ENCODE measurements at places on chromosomes 3 and 15.

DNA sequence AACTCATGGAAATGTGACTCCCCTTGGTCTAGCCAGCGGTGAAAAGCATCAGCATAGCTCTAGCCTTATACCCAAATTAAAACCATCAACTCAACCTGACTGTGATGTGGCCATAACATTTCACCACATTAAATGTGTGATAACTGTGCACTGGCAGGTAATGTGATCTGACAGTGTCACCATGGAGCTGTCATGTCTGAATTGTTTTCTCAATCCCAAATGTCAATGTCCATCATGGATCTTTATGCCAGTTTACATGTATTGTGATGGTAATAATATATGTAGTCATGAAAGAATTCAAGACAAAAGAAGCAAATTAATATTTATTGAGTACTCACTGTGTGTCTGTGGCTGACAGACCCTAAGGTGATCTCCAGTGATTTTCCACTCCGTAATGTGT, 213.4 kb upstream of the EOMES start:
- no peak for DNase-seq

- DNase-seq: no peak
Measured at GRCh38 chr3:179166561-179167201, 18.5 kb downstream of the PIK3CA start.

DNA sequence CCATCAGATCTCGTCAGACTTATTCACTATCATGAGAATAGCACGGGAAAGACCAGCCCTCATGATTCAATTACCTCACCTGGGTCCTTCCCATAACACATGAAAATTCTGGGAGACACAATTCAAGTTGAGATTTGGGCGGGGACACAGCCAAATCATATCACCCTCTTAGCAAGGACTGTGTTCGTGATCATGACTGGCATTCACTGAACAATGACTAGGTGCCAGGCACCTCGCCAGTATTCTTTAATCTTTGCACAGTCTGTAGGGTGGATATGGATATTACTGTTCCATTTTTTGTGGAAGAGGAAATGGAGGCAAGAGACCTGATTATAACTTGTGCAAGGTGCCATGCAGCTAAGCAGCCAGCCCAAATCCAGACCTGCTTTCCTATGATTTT, 77.5 kb downstream of the IGF1R start:
- DNase-seq: no peak

GRCh38 chr15:70580286-70580685, 183.1 kb downstream of the UACA start:
- DNase-seq: no peak

DNA sequence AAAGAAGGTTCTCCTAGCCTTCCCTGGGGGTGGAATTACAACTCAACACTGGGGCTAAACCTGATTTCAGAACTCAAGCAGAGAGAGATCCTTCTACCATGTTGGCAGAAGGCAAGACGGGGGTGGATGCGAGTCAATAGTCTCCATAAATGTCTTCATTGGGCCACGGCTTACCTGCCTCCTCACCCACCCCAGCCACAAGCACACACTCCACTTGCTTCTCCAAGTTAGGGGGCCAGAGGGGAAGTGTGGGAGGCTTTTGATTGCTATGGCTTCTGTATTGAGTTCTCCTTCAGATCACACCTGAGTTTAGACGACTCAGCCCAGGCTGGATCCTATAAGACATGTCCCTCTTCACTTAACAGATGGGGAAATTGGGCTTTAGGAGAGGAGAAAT, 178.9 kb downstream of the UACA start:
- no peak for DNase-seq

- DNase-seq: no peak
Measured at GRCh38 chr15:57533448-57533799, 58.3 kb upstream of the MYZAP start.

DNA sequence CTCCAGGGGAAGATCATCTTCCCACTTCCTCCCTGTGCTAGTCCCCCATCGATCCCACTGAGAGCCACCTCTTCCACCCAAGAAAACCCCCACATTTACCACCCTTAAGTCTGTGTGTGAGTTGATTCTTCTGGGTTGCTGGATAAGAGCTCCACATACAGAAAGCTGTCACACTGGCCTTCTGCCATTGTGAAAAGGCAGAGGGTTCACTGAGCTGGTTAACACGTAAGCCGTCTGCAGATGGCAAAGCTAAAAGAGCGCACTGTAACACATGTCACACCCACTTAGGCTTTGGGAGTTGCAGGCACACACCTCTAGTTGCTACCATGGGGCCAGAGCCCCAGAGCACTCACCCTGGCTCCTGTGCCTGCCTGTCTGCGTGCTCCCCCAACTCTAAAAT, 309.8 kb upstream of the LRRC3B start:
- DNase-seq: no peak

DNA sequence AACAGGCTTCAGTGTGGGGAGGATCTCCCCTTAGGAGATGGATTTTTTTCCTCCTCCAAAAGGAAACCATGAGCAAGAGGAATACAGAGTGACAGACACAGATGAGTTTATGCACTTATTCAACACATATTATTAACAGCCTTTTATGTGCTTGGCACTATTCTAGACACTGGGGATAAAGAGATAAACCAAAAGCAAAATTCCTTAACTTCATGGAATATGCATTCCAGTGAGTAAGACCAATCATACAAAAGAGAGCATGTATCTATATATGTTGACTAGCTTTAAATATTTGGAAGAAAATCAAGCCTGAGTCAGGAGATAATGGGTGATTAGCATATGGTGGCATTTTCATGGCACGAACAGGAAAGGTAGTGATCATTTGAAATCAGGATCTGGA, 284.4 kb upstream of the RASGRP1 start:
- no peak for DNase-seq

DNA sequence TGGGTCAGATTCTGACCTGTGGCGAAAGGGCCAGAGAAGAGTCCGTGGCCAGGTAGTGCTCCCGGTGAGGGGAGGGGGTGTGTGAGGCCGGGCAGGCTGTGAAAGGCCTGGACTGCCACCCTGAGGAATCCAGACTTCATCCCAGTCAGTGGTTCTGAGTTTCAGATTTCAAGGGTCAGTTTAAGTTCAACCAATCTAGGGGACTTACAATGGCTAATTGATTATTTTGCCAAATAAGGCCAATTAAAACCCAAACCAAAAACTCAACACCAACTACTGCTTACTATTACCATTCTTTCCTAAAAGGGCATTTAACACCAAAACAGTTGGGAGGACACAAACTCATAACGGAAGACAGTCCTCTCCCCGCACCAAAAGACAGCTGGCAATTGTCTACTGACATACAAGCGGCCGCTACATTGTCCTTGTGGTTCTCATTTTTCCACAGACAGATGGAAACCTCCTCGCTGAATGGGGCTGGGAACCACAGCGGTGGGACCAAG, 30.5 kb downstream of the TMEM44 start:
- DNase-seq: no peak

DNA sequence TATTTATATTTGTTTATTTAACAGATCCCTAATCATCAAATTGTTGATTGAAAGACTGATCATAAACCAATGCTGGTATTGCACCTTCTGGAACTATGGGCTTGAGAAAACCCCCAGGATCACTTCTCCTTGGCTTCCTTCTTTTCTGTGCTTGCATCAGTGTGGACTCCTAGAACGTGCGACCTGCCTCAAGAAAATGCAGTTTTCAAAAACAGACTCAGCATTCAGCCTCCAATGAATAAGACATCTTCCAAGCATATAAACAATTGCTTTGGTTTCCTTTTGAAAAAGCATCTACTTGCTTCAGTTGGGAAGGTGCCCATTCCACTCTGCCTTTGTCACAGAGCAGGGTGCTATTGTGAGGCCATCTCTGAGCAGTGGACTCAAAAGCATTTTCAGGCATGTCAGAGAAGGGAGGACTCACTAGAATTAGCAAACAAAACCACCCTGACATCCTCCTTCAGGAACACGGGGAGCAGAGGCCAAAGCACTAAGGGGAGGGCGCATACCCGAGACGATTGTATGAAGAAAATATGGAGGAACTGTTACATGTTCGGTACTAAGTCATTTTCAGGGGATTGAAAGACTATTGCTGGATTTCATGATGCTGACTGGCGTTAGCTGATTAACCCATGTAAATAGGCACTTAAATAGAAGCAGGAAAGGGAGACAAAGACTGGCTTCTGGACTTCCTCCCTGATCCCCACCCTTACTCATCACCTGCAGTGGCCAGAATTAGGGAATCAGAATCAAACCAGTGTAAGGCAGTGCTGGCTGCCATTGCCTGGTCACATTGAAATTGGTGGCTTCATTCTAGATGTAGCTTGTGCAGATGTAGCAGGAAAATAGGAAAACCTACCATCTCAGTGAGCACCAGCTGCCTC, 14.7 kb downstream of the THBS1 start:
- no peak for DNase-seq

DNA sequence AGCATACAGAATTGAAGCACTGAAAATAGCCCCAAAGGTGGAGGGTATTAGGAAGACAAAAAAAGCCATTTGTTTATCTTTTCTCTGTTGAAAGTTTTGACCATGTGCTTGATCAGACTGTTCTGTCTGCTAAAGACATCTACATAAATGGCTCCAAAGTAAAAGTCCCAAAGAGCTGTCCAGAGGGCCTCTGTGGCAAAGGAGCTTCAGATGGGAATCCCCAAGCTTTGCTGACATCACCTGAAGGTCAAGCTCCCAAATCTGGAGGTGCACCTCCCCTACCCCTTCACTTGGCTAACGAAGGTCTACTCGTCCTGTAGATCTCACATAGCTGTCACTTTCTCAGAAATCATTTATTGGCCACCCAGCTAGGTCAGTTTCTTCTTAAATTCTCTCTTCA, 194.6 kb upstream of the SLC2A2 start:
- DNase-seq: no peak

- DNase-seq: no peak
Measured at GRCh38 chr3:143634991-143635390, 213.3 kb downstream of the SLC9A9 start.

- no peak for DNase-seq
Measured at GRCh38 chr3:48927928-48928327, 9.3 kb downstream of the ARIH2 start.

DNA sequence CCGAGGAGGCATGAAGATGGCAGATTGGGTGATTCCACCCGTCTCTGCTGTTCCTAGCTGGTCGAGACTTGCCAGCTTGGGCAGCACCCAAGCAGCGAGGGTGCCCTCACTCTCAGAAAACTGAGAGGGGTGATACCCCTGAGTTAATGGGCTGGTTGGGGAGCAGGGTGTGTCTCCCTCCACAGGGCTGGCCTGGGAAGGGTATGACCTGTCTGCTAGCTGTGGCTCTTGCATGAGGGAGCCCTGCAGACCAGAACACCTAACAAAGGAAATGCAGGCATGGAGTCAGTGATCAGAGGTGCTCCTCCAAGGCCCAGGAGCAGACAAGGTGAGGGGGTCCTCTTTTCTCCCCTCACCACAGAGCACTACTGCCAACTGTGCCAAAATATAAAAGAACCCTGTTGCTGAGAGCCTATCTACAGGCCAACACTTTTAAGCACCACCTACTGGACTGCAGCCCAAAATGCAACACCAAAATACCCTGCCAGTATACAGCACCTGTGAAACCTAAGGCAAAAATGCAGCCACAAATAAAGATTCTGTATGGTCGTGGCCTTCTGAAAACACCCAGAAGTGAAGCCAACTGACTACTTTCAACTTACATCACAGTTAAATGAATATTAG, 35.8 kb upstream of the PPM1L start:
- no peak for DNase-seq

GRCh38 chr3:184733971-184734608, 22.2 kb upstream of the MAGEF1 start:
- no peak for DNase-seq

DNA sequence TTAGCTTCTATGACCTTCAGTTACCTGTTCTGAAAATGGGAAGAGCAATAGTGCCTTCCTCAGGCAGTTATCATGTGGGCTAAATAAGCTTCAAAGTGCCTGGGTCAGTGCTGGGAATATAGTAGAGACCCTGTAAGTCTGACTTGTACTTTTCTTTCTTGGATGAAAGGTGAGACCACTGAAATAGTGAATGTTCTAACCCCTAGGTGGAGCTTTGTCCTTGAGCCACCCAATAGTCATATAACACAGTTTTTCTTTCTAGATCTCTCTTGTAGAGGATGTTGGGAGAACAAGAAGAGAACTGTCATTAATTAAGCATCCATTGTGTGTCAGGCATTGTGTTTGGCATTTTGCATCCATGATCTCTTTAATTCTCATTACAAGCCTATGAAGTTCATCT, 13.0 kb upstream of the BFSP2 start:
- no peak for DNase-seq

- no peak for DNase-seq
Measured at GRCh38 chr3:121562148-121562547, 5.6 kb upstream of the ARGFX start.

GRCh38 chr3:115930922-115931321, 307.6 kb downstream of the GAP43 start:
- no peak for DNase-seq

DNA sequence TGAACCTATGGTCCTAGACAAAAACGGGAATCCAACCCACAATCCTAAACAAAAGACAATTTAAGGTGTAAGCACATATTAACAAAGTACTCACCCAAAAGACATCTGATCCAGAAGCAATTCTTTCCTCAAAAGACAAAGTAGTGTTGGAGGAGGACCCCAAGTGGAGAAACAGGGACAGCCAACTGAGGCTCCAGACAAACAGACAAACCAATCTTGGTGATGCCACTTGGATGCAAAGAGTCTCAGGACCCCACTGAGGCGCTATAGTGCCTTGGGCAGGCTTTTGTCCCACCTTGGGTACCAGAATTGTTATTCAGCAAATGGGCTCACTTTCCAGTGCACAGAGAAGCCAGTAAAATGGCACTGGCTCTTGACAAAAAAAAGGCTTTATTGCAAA, 613.8 kb downstream of the DIPK2A start:
- no peak for DNase-seq

GRCh38 chr3:189041482-189042090, 130.2 kb upstream of the TPRG1 start:
- DNase-seq: no peak

- DNase-seq: peak; percentile 42
Measured at GRCh38 chr3:24137958-24138875, 193.1 kb downstream of the NR1D2 start.

DNA sequence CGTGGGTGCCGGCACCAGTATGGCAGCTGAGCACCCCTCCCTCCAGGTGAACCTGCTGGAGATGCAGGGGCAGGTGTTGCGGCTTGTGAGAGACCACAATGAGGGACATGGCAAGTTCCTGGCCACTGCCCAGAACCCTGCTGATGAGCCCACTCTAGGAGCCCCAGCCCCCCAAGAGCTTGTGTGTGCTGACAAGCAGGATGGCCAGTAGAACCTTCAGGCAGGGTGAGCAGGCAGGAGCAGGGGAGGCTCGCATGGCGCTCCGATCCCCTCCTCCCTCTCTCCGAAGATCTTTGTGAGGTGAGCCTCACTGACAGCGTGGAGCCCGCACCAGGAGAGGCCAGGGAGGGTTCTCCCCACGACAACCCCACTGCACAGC, 29.8 kb downstream of the NGRN start:
- no peak for DNase-seq

- DNase-seq: no peak
Measured at GRCh38 chr15:91243826-91244225, 143.8 kb downstream of the SV2B start.

- DNase-seq: no peak
Measured at GRCh38 chr3:186094696-186095425, 14.0 kb downstream of the ETV5 start.

- no peak for DNase-seq
Measured at GRCh38 chr3:148962513-148962912, 28.8 kb upstream of the GYG1 start.

- no peak for DNase-seq
Measured at GRCh38 chr3:97825101-97825500, 3.3 kb downstream of the CRYBG3 start.

- DNase-seq: no peak
Measured at GRCh38 chr3:58383476-58383875, 50.2 kb downstream of the PDHB start.

- no peak for DNase-seq
Measured at GRCh38 chr3:24802614-24803013, 308.0 kb upstream of the THRB start.

Data from NCI-H510A (cell line).